Stimulated activated naive CD4-positive, alpha-beta T cell (primary cell): ENCODE measurements at places on chromosomes 3 and 15.

GRCh38 chr3:55508335-55508734, 21.2 kb upstream of the WNT5A start:
- DNase-seq = no peak

GRCh38 chr3:41450416-41451231, 251.3 kb downstream of the CTNNB1 start:
- DNase-seq = no peak

DNA sequence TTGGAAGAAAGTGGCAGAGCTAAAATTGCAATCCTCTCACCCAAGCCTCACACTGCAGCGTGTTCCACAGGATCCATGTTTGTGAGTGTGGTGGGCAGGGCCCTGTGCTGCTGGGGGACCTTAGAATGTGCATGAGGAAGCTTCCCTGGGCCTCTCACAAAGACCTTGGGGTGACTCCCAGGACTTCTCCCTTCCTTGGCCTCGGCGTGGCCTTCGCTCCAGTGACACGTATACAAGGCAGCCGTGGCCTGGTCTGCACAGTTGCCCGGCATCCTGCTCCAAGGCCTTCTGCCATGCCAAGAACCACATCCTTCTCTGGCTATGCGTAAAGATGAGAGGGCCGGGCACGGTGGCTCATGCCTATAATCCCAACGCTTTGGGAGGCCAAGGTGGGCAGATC, 196.4 kb downstream of the UACA start:
- no peak for DNase-seq

- DNase-seq = no peak
These were observed 441 bp downstream of the CEP70 start for GRCh38 chr3:138593488-138594149.

- no peak for DNase-seq
These were observed 15.8 kb downstream of the ST3GAL6 start for GRCh38 chr3:98778852-98779413.

DNA sequence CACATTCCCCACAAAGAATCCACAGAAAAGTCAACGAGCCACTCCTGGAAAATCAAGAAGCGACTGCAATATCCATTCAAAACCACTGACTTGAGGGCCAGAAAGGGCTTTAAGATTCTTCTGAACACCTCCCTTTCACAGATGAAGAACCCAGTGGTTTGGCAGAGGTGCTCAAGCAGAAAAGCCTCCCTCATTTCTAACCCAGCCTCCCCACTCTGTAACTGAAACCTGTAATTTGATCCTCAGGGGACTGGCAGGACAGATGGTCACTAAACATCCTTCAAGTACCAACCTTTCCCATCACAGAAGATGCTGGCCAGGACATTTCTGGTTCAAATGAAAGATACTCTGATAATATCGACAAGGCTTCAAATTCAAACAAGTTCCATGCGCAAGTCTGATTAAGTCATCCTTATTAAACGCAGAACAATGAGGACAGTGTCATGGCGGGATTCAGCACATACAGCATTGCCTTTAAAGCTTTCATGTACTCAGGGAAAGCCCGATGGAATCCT, 5.5 kb downstream of the SEMA5B start:
- no peak for DNase-seq

GRCh38 chr3:123571264-123571972, 13.4 kb downstream of the HACD2 start:
- DNase-seq = no peak

DNA sequence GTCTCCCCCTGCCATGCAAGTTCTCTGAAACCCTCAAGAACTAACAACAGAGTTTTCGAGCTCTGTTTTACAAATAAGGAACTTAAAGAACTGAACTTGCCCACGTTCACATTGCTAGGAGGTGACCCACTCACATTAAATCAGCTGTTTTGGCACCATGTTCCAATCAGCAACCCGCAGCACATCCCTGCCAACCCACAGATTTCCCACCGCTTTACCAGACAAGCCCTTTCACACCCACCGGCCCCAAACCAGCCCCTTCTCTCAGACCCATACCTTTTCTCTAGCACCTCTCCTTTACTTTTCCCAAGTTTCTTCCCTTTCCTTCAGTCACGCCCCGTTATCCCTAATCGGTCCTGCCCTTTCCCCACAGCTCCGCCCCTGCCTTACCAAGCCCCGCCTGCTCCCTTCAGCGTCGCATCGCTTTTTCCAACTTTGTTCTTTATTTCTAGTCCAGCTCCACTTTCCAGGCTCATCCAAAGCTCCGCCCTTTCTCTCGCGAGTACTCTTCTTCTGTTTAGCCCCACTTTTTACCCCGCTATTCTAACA, 804 bp upstream of the BRPF1 start:
- DNase-seq = no peak

DNA sequence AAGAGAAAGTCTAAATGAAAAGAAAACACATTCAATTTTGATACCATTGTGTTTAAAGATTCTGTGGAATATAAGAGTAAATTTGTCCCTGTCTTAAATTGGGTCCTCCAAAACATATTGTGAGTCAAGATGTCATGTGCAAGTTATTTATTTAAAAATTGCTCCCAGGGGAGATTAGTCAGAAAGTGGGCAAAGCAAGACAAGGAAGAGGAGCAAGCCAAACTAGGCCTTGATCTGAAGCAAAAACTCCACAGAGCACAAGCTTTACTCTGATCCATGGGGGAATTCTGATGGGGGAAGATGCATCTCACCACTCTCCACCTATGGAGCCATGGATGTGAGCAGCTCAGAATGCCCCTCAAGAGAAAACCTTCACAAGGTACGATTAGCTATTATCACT, 342.8 kb upstream of the IL12A start:
- no peak for DNase-seq

- no peak for DNase-seq
These were observed 314.1 kb upstream of the LRRC3B start for GRCh38 chr3:26308454-26308853.
